ENCODE measurements at places on chromosomes 11 and 22.

DNA sequence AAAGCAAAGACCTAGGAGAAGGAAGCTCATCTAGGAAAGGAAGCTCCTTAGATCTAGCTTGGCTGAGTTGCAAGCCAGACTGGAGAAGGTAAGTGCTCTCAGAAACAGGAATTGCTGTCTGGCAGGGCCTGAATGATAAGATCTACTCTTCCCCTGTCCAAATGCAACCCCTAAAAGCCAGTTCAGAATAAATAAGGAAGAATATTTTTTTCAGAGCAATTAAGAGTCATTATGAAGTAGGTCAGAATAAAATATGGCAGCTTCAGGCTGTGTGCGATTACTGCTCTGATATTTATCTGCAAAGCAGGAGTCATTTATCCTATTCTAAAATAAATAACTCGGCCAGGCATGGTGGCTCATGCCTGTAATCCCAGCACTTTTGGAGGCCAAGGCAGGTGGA, 82.1 kb downstream of the PIWIL4 start:
- no peak for DNase-seq

DNA sequence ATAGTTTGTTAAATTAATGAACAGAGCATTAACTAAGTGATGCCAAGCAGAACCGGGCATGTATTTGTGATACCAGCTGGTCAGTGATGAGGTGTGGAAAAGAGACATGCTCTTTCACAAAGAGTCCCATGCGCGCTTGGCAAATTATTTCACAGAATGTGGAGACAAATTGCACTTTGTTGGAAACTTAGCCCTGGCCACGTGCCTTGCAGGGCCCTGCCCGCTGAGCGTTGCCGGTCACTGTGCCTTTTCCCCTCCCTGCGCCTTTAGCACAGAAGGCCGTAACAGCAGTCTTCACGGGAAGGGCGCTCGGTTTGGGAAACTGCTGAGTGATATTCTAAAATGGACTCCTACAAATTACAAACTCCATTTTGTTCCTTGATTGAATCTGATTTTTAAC, 235.9 kb downstream of the TBC1D22A start:
- no peak for DNase-seq

- no peak for DNase-seq
Measured at GRCh38 chr11:45752106-45752505, 52.8 kb upstream of the SLC35C1 start.

GRCh38 chr11:59267196-59267595, 54.5 kb upstream of the MPEG1 start:
- DNase-seq, result no peak

DNA sequence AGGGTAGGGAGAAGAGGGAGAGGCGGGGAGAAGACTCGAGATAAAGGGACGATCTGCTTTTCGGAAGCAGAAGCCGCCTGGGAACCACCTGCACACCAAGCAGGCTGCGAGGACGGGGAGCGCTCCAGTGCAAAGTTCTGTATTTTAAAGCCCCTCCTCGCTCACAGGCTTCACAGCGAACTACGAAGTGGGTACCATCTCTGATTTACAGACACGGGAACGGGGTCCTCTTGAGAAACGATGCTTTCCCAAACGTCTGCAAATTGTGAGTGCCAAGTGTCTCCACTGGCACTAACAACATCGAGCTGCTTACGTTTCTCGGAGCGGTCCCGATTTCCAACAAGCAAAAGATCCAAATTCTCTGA, 700 bp upstream of the STX3 start:
- no peak for DNase-seq

DNA sequence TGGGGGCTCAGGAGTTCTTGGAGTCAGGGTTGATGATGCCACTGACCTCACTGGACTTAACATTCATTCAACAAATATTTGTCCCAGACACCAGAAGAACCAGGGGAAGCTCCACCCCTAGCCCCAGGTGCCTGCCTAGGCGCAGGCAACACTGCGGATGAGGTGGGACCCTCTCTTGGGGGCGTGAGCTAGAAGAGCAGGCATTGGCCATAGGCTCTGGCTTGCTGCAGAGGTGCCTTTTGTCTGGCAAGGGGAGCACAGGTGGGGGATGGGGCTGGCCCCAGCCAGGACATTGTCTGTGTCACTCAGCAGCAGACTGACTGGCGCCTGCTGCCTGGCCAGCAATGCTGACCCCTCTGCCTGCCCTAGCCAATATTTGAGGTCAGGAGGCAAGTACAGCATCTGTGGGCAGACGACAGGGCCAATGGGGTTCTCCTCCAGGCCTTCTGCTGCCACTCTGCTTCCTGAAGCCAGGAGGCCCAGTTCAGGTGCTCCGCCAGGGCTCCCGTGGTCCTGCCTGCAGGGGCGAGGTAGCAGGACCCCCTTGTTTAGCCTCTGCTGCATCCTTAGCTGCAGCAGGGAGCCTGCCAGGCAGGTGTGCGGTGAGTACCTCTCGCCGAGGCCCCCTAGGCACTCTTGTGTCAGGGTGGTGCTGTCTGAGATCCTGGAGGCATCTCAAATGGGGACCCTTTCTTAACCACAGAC, 4.0 kb downstream of the LINC01488 start:
- no peak for DNase-seq

- no peak for DNase-seq
Measured at GRCh38 chr11:17613428-17613962, 66.4 kb downstream of the OTOG start.

GRCh38 chr22:28604966-28605761, 74.5 kb downstream of the TTC28 start:
- no peak for DNase-seq

DNA sequence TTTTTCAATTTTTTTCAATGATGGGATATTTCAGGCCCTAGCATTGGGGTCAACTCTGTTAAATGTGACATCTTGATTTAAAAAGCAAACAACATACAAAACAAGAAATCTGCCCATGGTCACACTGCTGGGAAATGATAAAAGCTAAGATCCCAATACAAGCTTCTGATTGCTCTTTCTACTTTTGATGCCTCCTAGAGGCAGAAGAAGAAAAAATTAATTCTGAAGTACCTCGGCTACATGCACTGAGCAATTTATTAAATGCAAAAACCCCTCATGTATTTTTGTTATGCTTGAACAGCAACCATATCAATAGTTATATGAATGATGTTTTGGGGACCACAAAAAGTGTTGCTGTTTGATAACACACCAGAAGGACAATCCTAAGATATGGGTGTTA, 342.1 kb upstream of the NARS2 start:
- DNase-seq, result no peak

Measured in Panc1 (cell line).